ENCODE measurements at places on chromosomes 7 and 10. TPM values are rescaled to one million over a fixed set of nuclear protein-coding genes. Genes with fewer than 3 reads are reported as not detected.

DNA sequence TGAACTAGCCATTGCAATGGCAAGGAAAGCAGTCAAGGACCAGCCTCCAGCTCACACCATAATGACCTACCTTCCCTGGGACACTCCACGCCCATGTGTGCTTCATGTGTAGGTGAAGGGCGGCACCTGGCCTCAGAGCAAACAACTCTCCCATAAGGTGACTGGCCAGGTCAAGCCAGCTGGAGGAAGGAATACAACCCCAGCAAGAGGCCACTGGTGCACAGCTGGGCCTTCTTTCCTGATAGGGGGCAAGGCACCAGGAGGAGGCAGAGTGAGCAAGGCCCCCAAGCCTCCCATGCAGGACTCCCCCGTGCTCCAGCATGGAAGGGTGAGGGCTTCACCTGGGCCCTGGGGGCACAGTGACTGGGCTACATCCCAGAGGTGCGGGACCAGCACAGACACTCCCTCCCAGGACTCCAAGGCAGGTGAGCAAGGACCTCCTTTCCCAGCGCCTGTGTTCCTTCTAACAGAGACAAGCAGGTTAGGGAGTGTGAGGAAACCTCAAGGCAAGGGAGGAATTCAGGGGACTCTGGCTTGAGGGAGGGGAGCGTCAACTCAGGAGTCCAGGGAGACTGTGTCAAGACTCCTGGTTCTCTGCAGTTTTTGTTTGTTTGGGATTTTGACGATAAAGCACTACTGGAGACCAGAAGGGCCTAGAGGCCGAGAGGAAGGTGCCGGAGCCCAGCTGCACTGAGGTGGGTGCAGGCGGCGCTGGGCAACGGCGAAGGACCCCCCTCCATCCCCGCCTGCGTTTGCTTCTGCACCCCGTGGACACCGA lies 1.7 kb downstream of the PTPRN2 start:
- DNase-seq = no peak

DNA sequence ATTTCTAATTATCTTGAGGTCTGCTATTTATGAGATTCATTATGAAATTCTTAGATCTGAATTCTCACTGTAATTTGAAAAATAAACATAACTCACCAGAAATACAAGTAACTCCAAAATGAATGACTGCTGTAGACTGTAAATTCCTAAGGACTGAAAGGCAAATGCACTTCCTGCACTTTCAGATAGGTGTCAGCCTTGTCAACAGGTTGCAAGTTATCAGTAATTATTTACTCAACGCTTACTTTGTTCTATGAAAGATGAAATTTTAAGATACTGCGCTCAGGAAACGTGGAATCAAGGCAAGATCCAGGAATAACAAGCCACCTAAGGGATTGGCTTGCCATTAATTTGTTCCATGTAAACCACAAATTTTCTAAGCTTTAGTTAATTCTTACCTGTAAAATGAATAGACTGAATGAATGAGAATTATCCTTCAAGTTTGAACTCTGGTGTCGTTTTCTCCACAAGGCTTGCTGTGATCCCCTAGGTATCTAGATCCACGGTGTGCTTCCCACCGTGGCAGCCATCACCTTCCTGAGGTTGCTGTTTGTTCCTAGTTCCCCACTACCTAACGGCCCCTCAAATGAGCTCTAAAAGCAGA lies 12.6 kb downstream of the DHX32 start:
- peak; percentile 17 for DNase-seq

DNA sequence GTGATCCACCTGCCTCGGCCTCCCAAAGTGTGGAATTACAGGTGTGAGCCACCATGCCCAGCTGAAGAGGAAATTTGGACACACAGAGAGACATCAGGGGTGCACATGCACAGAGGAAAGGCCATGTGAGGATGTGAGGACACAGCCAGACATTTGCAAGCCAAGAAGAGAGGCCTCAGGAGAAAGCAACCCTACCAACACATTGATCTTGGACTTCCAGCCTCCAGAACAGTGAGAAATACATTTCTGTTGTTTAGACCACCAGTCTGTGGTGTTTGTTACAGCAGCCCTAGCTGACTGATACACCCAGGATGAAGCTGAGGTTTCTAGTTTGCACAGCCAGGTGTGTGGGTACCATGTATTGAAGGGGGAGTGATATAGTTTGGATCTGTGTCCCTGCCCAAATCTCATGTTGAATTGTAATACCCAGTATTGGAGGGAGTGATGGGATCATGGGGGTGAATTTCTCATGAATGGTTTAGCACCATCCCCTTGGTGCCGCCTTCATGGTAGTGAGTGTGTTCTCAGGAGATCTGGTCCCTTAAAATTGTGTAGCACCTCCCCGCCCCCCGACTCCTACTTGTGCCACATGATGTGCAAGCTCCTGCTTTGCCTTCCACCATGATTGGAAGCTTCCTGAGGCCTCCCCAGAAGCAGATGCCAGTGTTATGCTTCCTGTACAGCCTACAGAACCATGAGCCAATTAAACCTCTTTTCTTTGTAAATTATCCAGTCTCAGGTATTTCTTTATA lies 64.7 kb upstream of the DUSP5 start:
- DNase-seq = no peak

CREM gene
- 50.6 TPM for polyA plus RNA-seq

INA gene
- 0.18 TPM for polyA plus RNA-seq

GSTO2 gene
- polyA plus RNA-seq = 49.0 TPM

Data from renal pelvis (tissue), 12 donors.